T-helper 17 cell (primary cell): ENCODE measurements at places on chromosomes 3 and 15. TPM values are rescaled to one million over a fixed set of nuclear protein-coding genes. Genes with fewer than 3 reads are reported as not detected.
A peak's percentile ranks its signal among the peaks of the same experiment; 100 is the strongest.

GRCh38 chr15:31552482-31553099 is 226.0 kb downstream of the KLF13 start:
- no peak for DNase-seq

GRCh38 chr3:12518261-12519028 is 26.9 kb downstream of the MKRN2OS start:
- no peak for DNase-seq

GRCh38 chr3:99620077-99620767 is 18.2 kb upstream of the COL8A1 start:
- no peak for DNase-seq

DNA sequence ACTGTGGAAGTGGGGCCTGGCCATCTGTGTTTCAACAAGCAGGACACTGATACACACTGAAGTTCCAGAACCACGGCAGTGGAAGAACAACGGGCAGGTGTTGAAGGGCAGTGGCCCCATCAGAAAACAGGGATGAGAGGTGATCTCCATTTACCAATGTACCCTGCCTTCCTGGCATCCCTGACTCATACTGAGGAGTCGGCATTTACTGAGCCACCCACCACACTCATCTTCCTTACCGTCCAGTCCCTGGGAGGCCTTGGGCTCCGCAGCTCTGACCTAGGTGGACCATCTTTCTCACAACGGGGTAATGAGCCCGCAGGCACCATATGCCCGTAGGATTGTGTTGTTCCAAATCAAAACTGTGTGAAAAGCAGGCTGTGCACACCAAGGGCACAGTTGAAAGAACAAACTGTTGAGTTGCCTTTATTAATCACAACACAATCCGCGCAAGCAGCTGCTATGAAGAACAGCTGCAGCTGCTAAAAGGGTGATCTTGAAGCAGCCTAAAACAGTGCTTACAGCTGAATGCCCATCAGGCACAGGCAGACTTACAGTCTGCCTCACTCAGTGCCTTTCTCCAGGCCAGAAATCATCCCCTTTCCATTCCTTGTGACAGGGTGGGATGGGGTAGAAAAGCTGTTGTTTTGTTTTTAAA is 12.9 kb downstream of the MB21D2 start:
- DNase-seq = no peak

GRCh38 chr3:2727610-2728318 is 382.4 kb downstream of the IL5RA start:
- no peak for DNase-seq

GRCh38 chr3:50241713-50242380 is 5.8 kb downstream of the GNAI2 start:
- no peak for DNase-seq

DNA sequence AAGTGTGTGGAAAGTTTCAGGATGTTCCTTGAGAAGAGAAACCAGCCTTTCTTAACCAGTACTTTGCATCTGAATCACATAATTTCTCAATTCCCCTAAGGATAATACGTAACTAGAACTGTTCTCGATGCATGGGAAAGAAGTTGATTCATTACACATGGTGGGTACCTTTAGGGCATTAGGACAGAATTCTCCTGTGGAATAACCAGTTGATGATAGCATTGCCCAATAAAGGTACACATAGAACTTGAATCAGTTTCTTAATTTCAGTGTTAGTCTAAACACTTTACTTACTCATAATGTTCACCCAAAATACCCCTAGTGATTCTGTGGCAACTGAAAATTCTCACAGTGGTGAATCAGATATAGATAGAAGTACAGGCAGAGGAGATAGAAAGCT is 1030.9 kb downstream of the ROBO1 start:
- no peak for DNase-seq

DNA sequence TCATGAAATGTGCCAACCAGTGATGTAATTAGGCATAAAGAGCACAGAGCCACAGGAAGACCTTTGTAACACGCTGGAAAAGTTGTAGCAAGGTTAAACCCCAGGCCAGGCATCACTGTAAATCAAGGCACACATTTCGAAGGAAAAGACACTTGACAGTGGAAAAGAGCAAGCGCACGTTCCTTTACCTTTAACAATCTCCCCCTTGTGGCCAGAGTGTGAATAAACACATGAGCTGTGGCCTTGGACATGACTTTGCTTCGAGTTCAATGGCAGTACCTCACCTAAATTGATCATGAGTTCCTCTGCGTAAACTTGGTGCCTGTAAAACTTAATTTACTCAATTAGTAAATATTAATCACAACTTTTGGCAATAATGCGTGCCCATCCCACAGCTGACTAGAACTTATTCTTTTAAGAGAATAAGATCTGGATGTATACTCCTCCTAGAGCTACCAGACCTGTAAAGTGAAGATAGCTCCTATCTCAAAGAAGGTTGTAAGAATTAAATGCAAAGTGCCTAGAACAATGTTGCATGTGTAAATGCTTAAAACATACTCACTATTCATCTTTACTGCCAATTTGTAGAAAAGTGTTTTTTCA is 757.0 kb upstream of the NECTIN3 start:
- DNase-seq = peak; percentile 41

DNA sequence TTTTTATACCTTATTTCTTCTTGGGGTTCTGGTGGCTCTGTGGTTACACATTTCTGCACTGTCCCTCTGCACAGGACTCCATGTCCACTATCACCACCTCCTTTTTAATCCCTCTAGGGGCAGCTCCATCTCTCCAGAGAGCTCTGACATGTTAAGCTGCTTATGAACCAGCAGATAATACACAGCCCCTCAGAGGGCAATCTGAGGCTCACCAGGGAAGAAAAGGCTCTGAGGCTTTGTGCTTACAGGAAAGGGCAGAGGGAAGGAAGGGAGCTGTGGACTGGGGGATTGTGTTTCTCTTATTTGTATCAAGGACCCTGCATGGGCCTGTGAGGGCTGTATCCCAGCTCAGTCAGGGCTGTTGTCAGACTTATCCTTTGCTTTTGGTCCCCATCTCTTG is 164.5 kb downstream of the EPHB1 start:
- DNase-seq = no peak

GRCh38 chr3:55692957-55693558 is 206.0 kb upstream of the WNT5A start:
- DNase-seq = no peak

DNA sequence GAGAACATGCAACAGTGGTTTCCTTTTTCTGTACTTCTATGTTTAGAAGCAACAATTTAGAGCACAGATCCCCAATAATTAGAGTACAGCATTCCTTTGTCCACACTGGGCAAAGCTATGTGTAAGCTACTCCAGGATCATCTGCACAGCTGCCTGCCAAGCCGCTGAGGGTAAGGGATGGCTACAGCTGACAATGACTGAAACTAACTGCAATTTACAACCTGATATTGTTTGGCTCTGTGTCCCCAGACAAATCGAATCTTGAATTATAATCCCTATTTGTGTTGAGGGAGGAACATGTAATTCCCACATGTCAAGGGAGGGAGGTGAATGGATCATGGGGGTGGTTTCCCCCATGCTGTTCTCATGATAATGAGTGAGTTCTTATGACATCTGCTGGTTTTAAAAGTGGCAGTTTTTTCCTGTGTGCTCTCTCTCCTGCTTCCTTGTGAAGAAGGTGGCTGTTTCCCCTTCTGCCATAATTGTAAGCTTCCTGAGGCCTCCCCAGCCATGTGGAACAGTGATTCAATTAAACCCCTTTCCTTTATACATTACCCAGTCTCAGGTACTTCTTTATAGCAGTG is 54.8 kb upstream of the TNFSF10 start:
- no peak for DNase-seq

- no peak for DNase-seq
These were observed 286.3 kb upstream of the ROBO2 start for GRCh38 chr3:76753599-76753998.

DNA sequence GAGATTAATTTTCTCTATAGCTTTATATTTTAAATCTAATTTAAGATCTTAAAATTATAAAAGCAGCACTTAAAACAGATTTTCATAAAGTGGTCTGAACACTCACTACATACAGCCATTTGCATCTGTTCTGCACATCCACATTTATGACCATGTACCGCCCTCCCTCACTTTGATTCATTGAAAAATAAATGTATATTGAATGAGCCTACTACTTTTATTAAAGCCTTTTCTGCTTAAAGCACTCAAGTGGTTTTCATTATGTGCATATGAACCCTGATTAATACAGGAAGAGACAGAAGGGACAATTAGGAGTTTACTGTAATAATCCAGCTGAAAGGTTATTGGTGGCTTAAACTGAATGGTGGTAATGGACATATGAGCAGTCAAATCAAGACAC is 129.4 kb downstream of the DLG1 start:
- no peak for DNase-seq

DNA sequence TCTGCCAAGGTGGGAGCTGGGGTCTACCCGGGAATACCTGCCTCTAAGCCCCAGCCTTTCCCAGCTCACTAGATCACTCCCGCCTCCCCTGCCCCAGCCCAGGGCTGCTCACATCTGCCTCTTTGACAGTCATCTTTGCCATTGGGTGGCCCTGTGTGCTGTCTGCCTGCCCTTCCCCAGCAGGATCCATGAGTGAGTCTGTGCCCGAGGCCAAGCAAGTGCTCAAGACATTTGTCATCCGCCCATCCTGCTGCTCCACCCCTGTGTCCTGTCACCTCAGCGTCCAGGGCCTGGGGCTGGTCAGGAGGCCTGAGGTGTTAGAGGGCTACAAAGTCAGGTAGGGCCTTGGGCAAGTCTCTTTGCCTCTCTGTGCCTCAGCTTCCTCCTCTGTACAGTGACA is 89.4 kb downstream of the LSM3 start:
- no peak for DNase-seq

DNA sequence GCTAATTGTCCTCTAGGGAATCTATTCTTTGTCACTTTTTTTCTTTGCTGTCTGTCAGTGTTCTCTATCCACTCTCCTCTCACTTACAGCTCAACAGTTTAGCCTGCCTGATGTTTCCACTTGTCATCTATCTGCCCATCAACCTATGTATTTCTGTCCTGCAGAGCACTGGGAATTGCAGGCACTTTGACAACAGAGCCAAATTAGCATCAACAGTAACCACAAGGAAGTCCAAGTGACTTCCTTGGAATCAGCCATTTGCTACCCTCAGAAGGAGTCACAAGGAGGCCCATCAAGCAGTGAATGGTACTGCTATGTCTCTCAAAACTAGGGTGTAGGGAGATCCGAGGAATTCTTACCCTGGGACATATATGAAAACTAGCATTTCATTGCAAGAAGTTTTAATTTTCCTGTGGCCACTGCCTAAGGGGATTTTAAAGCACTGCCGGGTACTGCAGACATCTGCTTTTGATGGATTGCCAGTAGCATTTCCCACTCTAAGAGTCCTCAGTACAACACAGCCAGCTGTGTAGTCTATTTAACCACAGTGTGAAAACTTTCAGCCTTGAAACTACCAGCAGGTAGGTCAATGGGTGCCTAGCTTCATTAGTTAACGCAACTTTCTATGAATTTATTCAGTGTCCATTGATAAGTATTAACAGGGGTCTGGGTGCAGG is 898.8 kb downstream of the NTRK3 start:
- no peak for DNase-seq

- DNase-seq = no peak
These were observed 18.4 kb upstream of the ALCAM start for GRCh38 chr3:105348307-105348706.

GRCh38 chr3:123054109-123054778 is 12.6 kb upstream of the PDIA5 start:
- DNase-seq = no peak

- no peak for DNase-seq
These were observed 14.8 kb downstream of the NT5DC2 start for GRCh38 chr3:52518723-52519444.

DNA sequence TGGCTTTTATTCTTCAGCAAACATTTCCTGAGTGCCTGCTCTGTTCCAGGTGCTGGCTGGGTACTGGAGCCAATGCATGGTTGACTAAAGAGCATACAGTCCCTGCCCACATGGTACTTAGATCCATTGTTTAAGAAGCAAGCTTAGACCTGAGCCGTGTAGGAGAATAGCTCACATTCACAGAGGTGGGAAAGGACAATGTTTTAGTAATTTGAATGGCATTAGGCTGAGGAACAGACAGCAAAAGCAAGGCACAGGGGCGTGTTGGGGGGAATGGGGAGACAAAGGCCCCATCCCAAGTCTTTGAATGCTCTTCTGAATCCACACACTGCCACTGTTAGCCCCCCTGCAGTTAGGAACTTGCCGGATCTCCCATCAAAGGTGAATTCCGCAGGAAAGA is 388.2 kb upstream of the RGMA start:
- no peak for DNase-seq

GRCh38 chr15:62099094-62099601 is 32.4 kb downstream of the C2CD4A start:
- DNase-seq = no peak

DNA sequence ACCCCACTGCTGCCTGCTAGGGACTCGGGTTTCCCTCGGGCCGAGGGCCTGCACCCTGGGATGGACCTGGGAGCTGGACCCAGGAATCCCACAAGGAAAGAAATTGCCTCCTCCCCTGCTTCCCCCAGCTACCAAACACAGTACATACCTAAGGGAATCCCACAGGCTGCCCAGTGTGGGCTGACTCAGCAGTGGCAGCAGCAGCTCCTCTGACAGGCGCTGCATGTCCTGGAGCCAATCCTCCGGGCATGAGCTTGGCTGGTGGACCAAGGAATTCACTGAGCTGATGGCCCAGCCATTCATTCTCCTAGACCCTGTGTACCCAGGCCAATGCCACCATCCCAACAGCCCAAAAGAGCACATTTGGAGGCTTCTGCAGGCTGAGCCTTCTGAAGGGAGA is 9.5 kb upstream of the LTK start:
- no peak for DNase-seq

- no peak for DNase-seq
These were observed 43.0 kb downstream of the LIPC start for GRCh38 chr15:58474741-58475323.

DNA sequence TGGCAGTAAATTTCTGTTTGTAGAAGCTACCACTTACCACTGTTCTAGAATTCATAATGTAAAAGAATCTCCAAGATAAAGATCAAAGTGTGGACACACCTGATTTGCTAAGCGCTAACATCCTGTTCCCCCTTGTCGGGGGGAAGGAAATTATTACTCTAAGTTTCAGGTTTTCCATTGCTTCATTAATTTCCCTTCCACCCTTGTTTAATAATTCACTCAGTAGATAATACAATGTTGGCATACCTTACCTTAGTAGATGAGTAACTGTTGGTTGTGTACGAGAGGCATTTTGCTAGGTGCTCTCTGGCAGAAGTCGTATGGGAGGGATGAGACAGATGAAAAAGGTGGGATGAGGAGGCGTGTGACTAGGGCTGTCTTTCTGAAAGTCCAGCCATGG is 641.2 kb upstream of the ARRDC4 start:
- no peak for DNase-seq

GRCh38 chr3:131976448-131976847 is 58.4 kb downstream of the CPNE4 start:
- DNase-seq = no peak

The SLC49A4 gene
- 4.8 TPM for total RNA-seq

The ASB14 gene
- total RNA-seq = not detected

The COL6A5 gene
- total RNA-seq = not detected

The IGF1R gene
- 27.1 TPM for total RNA-seq

The SNX4 gene
- 15.9 TPM for total RNA-seq

The CPN2 gene
- total RNA-seq = not detected

The IL12A gene
- 3.2 TPM for total RNA-seq

The TMEM62 gene
- total RNA-seq = 26.7 TPM

The PTH1R gene
- total RNA-seq = not detected

The RTP1 gene
- total RNA-seq = not detected

The ISL2 gene
- not detected for total RNA-seq
